ENCODE measurements at places on chromosomes 16 and 17.
A peak's percentile ranks its signal among the peaks of the same experiment; 100 is the strongest.

- no peak for DNase-seq
Measured at GRCh38 chr17:49914664-49915063, 54.3 kb upstream of the DLX4 start.

- peak; percentile 29 for DNase-seq
Measured at GRCh38 chr16:78122774-78123315, 23.4 kb downstream of the WWOX start.

- DNase-seq = no peak
Measured at GRCh38 chr17:40963838-40964237, 2.9 kb downstream of the KRT39 start.

DNA sequence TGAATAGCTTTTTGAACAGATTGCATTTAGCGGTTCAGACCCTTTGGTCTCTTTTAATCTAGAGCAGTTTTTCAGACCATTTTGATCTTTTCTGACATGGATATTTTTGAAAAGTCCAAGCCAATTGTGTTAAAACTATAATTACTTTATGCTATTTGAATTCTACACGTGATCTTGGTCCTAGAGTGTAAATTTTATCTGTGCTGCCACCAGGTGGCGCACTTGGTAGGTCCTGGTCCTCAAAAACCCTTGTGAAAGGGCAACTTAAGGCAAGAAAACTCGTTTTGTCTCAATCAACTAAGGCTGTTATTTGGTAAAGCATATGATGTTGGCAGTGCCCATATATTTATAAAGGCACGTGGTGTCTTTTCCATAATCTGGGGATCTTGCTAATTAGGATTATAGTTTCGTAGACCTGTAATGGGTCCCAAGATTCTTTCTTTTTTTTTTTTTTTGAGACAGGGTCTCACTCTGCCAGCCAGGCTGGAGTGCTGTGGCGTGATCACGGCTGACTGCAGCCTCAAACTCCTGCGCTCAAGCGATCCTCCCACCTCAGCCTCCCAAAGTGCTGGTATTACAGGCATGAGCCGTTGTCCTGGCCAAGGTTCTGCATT lies 43.9 kb upstream of the TEX2 start:
- peak; percentile 68 for DNase-seq

GRCh38 chr17:28484296-28484695 lies 10.9 kb downstream of the SLC13A2 start:
- no peak for DNase-seq

GRCh38 chr16:819336-820043 lies 19.0 kb upstream of the GNG13 start:
- DNase-seq = no peak

DNA sequence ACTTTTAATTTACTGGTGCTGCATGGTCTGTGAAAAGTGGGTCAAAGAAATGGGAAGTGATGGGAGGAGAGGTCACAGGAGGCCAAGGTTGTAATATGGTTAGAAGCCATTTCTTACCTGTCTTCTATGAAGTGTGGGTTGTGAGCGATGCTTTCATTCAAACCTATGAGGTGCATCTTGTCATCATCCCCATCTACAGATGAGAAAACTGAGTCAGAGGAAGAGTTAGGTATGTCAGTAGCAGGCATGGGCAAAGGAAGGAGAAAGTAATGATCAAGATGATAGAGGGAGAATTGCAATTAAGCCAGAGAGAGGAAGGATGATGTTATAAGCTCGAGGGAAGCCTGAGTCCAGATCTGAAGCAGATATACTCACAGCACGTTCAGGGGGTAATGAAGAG lies 19.7 kb downstream of the CDH13 start:
- no peak for DNase-seq

- DNase-seq = no peak
Measured at GRCh38 chr17:1529863-1530262, 13.5 kb upstream of the INPP5K start.

DNA sequence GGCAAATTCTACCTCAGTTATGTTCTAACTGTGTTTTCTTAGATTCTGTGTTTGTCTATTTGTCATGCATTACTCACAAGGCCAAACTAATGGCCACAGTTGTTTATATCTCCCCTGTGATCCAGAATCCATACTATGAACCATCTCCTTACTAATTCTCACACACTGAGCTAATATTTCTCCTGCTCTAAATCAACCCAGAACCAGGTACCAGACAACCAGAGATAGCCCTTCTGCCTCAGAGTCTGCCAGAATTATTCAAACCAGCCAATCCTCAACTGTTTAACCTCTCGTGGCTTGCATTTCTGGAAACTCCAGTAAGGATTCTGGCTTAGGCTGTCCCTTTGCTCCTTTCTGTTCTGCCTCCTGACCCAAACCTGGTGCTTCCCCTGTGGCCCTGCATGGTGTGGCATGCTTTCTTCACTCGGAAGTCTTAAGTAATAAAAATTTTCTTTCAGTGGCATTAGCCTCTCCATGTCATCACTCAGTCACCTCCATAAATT lies 59.4 kb downstream of the EFCAB5 start:
- DNase-seq = no peak

DNA sequence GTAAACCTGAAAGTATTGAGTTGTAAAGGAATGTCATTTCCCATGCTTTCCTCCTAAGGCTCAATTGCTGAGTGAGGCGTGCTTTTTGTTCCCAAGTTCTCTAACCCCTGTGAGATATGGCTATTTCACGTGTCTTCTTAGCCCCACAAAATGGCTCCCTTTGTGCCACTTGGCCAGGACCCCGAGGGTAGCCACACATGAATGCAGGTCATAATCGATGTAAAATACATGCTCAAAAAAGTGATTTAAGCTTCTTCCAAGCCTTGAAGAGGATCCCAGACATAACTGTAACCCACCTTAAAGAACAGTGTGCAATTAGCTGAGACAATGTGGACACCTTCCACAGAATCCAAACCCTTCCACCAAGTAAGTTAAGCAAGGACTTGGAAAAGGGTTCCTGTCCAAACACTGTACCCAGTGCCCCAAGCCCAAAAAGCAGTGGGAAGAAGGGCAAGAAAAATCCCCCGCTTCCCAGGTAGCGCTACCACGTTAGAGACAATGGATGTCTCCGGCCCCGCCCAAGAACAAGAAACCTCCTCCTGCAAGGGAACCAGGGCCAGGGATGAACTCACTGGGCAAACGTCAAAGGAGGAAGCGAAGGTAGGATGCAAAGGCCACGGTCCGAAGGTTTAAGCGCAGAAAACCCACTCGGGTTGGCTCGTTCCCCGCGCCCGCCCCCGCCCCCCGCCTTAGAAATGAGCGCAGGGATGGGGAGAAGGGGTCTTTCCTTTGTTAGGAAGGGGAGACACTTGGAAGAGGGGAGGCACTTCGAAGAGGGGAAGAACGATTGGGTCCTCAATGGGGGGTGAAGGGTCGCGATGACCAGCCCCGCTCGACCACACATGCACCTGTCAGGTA lies 1.2 kb downstream of the JPT1 start:
- no peak for DNase-seq
